ENCODE measurements at places on chromosomes 3 and 15.

GRCh38 chr3:72538070-72538745 lies 310.0 kb downstream of the SHQ1 start:
- DNase-seq: no peak

- DNase-seq: no peak
These were observed 1.3 kb downstream of the NEIL1 start for GRCh38 chr15:75348034-75348561.

- no peak for DNase-seq
These were observed 38.3 kb downstream of the MYH15 start for GRCh38 chr3:108472001-108472591.

DNA sequence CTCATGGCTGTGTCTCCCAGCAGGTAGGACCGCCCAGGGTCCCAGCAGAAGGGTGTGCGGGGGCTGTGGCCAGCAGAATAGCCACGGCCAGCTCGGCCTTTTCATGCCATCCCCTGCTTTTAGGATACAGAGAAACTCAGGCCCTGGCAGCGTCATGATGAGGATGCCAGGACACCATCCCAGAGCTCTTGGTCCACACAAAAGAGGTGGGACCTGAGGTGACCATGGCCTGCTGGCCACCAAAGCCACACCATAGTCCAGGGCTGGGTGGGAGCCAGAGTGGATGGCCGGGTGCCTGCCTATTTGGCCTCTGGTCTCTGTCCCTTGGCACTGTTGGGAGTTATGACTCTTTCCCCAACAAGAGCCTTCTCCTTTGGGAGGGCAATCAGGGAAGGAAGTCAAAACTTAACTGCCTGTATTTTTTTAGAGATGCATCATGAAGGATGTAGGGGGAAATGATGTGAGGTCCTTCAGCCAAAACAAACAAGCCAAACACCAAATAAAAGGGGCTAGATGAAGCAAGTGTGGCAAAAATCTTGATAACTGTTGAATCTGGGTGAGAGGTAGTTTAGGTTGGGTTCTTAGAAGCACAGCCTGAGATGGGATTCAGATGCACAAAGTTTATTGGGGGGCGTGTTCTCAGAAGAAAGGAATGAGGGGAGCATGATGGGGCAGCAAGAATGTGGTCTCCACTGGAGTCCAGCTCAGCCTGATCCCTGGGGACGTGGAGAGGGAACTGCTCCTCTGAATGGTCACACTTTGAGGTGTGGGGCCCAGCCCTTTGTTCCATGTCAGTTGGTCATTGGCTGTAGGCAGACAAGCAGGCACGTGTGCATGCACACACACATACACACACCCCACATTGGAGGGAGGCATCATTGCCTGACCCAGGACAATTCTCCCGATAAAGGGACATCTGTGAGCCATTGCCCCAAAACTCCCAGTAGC lies 33.2 kb downstream of the SMAD6 start:
- DNase-seq: no peak

- DNase-seq: no peak
These were observed 31.3 kb downstream of the TLE3 start for GRCh38 chr15:70066447-70066846.

DNA sequence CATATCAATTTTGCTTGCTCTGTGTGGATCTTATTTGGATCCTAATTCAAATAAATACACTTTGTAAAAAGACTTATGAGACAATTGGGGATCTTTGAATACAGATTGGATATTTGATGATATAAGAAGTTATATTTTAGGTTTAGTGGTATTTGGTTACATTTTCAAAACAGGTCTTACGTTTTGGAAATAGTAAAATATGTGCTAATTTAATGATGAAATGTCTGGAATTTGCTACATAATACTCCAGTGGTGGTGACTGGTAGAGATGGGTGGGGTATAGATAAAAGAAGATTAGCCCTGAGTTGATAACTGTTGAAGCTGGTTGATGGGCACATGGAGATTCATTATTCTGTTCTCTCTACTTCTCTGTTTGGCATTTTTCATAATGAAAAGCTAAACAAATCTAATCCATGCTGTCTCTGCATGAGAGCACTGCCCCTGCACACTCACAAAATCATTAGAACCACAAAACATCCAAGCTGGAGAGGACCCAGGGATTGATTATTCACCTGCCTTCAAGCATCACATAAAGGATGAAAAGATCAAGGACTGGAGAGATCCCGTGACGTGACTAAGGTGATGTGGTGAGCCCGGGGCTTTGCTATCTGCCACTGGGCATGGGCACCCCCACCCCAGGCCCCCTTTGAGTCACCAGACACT lies 58.9 kb downstream of the TLE3 start:
- DNase-seq: no peak

DNA sequence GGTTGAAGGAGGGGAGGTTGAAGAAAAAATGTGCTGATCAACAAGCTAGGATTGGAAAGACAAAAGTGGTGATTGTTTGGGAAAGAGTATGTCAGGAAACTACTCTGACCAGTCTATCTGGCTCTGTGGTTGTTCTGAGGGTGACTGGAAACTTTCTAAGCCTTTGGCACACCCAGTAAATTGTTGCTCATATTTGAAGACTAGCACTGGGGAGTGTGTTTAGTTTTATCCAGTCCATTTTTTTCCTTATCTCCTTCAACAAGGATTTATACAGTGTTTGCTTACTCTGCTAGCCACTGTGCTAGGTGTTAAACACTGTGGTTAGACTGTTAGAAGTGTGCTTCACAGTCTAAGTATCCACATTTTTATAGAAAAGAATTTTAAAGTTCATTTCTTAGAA lies 28.8 kb downstream of the PPM1L start:
- DNase-seq: no peak

GRCh38 chr3:32195995-32196540 lies 42.4 kb upstream of the CMTM8 start:
- DNase-seq: no peak

DNA sequence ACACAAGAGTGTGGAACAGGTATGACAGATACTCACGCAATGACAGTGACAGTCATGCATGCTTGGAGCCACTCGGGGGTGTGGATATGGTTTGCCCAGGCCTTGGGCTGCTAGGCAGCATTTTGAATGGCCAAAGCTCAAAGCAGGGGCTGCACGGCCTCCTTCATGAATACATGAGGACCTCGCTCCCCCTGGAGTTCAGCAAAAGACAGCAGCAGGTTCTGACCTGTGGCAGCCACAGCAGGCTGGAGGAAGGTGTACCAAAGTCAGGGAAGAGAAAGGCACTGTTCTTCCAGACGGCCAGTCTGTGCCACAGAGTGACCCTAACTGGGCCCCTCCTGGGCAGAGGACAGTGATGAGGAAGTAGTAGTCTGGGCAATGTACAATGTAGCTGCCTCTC lies 88.2 kb upstream of the C2CD4B start:
- DNase-seq: no peak

- DNase-seq: no peak
These were observed 12.5 kb upstream of the PLA2G4E start for GRCh38 chr15:42033214-42033873.

DNA sequence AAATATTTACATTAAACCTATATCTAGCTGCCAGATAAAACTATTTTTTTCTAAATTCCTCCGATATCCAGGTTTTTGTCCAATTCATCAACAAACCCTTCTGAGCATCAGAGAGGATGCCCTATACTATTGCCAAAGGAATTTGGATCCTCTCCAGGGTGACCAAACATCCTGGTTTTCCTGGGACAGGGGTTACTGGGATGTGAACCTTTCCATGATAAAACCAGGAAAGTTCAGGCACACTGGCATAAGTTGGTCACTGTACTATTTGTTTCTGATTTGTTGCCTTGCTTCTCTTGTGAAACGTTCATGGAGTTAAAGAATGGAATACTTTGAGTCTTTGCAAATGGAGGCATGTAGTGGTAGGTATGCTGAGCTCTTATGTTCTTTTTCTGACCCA lies 63.5 kb downstream of the TLNRD1 start:
- DNase-seq: no peak

DNA sequence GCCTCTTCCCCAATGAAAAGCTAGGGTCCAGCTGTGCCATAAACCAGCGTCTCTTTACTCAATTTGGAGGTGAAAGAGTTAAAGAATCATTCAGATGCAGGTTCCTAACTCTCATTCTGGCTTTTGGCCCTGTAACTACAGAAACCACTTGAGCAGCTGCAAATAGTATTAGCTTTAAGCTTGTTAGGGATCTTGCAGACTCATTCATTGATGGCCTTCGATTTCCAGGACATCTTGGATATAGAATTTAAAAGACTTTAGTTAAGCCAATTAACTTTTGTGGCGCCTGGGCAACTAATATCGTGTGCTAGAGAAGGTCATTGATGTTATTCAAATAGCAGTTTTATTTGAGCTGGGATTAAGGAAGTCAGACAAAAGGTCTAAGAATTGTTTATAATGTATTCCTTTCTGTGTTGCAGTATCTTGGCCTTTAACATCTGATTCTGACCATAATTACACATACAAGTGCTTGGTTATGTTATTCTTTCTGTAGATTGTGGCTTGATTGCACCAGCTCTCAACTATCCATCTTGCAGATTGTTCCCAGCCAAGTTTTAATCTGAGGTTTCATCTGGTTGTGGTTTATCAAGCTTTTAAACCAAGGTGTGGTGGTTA lies 185.3 kb downstream of the CACNA2D3 start:
- DNase-seq: no peak

DNA sequence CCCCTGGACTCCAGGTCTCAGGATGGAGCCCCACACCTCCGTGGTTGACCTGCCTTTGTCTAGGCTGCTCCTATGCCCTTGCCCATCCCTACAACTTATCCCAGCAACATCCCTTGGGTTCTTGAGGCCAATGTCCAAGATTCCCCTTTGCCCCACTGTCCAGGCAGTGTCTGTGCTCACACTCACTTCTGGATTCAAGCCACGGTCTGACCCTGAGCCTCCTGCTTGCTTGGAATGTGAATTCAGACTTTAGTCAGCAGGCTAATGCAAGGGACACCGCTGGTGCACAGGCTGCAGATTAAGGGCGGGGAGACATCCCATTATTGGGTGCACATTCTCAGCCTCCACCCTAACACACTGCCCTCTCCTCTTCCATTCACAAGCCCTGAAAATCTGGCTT lies 154.1 kb downstream of the WNT5A start:
- no peak for DNase-seq

GRCh38 chr3:128703561-128703960 lies 22.4 kb upstream of the RAB7A start:
- no peak for DNase-seq

DNA sequence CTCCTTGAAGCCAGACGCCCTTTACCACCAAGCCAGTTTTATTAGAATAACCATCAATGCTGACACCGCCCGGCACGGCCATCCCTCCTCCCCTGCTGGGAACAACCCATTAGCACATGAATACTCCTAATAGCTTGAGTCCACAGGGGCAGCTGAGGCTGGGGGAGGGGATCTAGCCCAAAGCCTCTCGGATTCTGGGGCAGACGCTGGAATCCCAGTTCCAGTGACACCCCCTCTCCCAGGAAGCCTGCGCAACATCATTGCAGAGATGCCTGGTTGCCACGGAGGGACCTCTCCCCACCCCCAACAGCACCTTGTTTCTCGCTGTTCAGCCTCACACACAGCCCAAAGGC lies 1.2 kb upstream of the LINGO1 start:
- no peak for DNase-seq

GRCh38 chr3:98734735-98735134 lies 28.4 kb upstream of the ST3GAL6 start:
- DNase-seq: no peak

GRCh38 chr3:53724566-53724965 lies 121.7 kb downstream of the CHDH start:
- no peak for DNase-seq

GRCh38 chr3:149647285-149647684 lies 10.5 kb downstream of the WWTR1 start:
- no peak for DNase-seq

DNA sequence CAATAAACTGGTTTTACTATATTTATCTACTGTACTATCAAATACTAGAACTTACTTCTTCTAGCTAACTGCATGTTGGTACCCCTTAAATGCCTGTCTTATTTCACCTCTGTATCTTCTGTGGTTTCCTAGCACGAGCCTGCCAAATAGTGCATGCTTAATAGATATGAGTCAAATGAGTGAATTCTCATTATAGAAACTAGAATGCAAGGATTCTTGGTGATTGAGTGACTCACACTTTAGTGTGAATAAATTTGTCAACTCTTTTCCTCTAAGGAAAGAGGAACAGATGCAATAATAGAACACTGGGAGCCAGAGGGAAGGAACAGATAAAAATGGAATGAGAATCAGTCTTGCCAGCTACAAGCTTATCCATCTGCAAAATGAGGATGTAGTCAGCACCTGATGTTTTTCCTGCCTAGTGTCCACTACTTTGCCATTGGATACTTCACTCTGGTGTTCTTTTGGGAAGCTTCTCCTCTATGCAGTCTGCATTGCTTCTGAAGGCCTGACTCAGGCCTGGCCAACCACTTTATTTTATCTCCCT lies 189.1 kb upstream of the CADPS start:
- DNase-seq: no peak

DNA sequence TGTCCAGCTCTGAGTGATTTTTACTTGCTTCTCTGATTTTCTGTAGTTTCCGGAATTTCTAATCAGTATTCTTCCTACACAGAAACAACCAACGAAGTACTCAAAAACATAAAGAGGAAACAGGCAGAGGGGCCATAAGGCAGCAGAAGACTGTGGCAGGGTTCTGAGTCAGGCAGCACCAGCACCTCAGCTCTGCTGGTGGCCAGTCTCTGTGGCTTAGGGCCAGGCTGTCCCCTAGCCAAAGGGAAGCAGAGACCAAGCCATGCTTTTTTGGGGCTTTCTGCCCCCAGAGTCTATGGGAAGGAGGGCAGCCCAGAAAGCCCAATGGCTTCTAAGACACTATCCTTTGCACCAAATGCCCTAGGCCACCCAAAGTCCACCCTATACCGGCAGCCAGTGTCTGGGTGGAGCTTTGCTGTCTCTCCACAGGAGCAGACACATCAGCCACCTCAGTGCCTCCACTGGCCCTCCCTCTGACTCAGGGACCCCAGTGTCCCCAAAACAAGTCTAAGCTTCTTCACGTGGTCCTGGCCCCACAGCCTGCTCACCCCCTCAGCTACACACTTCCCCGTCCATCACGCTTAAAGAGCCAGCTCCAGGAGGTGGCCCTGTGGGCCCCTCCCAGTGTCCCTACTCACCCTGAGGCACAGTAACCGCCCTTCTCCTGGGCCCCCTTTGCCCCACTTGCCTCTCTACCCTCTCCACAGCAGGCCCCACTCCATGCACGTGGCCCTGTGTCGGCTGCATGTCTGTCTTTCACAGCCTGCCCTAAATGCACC lies 46.2 kb downstream of the CCDC12 start:
- DNase-seq: no peak

- DNase-seq: no peak
These were observed 161.9 kb downstream of the FNDC3B start for GRCh38 chr3:172201136-172201869.

- peak; percentile 65 for DNase-seq
These were observed 587 bp downstream of the PIGX start for GRCh38 chr3:196712514-196713413.

DNA sequence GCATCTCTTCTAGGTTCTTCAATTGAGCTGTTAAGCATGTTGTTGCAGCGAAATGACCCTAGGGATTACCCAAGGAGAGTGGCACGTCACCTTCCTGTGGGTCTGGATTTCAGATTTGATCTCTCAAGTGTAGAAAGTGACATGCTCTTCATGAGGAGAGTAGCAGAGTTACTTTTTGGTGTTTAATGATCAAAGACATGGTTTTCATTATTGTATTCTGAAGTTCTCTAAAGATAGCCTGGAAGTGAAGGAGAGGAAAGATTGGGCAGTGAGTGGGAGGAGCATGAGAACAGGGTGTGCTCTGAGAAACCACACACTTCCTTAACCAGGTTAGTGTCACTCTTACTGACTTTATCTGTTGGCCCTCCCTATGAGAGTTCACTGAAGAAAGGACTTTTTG lies 153.6 kb downstream of the AKAP13 start:
- no peak for DNase-seq
